ENCODE measurements at places on chromosomes 4 and X.

GRCh38 chrX:107718156-107718621 lies 57.4 kb downstream of the TSC22D3 start:
- DNase-seq, result peak; percentile 62

DNA sequence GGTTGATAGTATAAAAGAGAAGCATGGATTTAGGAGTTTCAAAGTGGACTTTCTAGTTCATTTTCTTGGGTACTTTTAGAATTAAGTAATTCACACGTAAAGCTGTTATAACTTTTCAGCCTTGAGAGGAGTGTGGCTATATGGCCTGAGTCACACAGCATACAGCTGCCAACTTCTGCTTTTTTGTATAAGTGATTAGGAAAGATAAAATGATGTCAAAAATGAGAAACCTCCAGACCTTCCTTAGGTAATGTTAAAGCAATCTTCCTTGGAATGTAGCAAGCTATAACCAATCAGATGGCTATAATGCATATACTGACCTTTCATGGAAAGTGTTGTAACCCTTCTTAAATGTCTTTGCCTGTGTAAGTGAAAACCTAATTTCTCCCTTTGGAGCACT lies 39.2 kb downstream of the RAB40AL start:
- DNase-seq, result no peak

- DNase-seq, result no peak
Observed at GRCh38 chr4:173526724-173527102, 3.3 kb downstream of the HAND2 start.

- DNase-seq, result no peak
Observed at GRCh38 chr4:56613101-56613862, 67.8 kb downstream of the HOPX start.

GRCh38 chr4:56908206-56909085 lies 746 bp downstream of the REST start:
- peak; percentile 73 for DNase-seq

DNA sequence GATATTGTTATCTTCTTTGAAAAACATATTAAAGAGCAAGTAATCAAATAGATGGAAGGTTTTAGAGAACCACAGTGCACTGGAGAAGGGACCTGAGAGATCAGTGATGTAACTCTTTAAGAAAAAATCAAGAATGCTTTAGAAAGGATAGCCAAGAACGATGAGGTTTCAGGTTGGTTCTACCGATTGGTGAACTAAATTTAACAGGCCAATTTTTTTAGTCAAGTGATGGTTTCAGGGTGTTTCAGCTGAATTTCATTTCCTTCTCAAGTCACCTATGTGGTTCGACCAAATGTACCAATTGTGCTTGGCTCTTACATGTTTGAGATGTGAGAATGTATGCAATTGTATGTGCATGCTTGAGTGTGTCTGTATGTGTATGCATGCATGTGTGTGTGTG lies 26.5 kb downstream of the HS3ST1 start:
- DNase-seq, result no peak

- no peak for DNase-seq
Observed at GRCh38 chr4:149160370-149160769, 655.3 kb downstream of the IQCM start.

DNA sequence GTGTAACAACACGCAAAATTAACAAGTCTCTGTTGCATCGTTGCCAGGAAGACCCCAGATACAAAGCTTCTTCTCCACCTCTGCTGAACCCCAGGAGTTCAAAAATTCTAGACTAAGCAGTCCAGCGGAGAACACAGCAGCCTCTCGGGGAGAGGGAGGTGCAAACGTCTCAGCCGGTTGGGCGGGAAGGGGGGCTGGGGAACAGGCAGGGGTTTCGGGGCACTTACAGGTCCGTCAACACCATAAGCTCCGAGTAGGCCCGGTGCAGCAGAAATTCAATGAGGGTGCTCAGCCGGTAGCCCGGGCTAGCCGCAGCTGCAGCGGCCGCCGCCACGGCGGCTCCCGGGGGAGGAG lies 394 bp downstream of the MED14 start:
- peak; percentile 10 for DNase-seq

DNA sequence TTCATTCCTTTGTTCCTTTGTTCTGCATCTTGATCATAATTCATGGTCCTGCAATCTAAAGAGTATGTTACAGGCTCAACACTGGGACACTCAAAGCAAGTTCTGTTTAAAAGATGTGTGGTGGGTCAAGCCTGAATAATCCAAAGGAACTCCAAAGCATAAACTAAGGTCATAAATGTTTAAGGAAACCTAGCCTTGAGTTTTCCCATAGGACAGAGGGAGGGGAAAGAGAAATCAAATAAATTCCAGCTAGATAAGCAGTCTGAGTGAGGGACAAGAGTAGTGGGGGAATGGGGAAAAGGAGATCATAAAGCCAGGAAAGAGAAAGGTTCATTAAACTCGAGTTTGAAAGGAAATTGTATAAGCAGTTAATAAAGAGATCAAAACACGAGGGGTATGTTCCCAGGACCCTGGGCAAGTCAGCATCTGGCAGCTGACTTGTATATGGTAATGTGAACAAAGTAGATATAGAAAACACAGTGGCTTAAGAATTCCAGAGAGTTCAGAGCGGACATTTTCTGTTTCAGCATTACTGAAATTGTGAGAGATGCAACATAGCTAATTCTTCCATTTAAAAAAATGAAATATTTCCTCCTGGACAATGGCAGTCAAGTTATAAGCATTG lies 125.8 kb upstream of the EDNRA start:
- DNase-seq, result no peak

GRCh38 chrX:155263854-155264628 lies at the start of gene RAB39B:
Gene RAB39B, minus strand, starts transcription at chrX:155264491. Its CDS starts 203 bp downstream, at chrX:155264288.
- DNase-seq, result peak; percentile 60

- DNase-seq, result no peak
Observed at GRCh38 chr4:118279328-118279727, 73.5 kb downstream of the PRSS12 start.

DNA sequence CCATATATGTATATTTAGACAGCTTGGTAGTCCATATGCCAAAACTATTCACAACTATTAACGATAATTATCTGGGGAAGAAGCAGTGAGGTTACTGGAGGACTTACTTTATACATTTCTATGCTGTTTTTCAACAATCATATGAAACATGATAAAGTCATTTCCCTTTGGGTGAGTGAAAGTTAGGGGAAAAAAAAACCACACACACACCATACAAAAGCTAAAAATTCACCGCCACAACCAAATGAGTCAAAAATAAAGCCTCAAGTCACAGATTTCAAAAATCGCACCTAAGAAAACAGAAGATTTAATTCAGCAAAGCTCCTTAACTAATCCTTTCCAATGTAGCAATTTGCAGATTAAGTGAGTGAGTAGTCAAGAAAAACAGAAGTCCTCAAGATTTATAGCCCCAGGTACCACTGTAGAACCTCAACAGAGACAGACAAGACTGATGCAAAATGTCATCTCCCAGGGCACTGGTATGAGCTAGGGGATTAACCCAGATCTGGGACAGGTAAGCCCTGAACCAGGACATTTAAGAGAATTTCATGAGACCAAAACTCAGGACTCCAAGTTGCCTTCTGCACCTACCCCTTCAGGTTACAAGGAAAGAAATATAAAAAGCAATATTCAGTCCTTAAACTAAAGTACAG lies 35.1 kb downstream of the SYTL4 start:
- no peak for DNase-seq

- no peak for DNase-seq
Observed at GRCh38 chrX:151825925-151826485, 86.7 kb upstream of the MAGEA4 start.

DNA sequence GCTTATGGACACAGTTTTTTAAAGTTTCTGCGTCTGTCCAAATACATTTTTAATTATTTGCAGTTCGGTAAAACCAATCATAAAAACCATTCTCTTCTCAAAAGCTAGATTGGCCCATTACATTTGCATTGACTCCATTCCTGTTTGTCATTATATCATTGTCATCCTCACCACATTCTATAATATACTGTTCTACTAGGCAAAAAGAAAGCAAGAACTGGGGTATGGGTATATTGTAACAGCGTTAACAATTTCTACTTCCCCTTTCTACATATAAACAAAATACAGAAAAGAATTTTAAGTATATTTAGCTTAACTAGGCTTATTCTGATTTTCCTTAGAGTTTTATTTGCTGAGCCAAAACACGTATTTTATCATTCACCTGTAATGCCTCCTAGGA lies 91.8 kb downstream of the RAP1GDS1 start:
- DNase-seq, result no peak

- DNase-seq, result no peak
Observed at GRCh38 chr4:83392562-83392961, 57.9 kb upstream of the HPSE start.

DNA sequence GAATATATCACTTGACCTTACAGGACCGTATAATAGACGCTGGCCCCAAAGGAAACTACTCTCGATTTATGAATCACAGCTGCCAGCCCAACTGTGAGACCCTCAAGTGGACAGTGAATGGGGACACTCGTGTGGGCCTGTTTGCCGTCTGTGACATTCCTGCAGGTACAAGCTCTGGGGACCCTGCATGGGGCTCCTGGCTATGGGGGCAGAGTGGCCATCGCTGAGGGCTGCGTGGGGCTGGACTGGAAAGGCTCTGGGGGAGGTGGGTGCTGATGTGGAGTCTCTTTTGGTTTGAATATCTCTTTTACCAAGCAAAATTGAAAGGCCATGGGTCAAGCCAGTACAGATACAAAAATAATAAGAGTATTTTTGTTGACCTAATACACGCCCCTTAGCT lies 33.9 kb downstream of the NELFA start:
- no peak for DNase-seq

- DNase-seq, result no peak
Observed at GRCh38 chrX:115058276-115058675, 40.9 kb upstream of the IL13RA2 start.

DNA sequence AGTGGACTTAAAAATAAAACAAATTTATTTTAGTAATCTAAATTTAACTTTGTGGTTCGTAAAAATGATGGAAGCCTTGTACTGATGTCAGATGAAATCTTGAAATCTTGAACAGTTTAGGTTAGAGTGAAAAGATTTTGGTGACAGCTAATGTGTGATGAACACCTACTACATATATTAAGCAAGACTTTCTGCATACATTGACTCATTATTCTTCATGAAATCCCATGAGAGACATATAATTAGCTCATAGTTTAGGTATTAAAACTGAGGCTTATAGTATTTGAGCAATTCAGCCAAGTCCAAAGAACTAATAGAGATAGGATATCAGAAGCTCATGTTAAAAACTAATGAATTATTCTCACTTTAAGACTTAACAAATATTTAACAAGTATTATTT lies 66.9 kb upstream of the PCDH7 start:
- no peak for DNase-seq

- no peak for DNase-seq
Observed at GRCh38 chr4:185318679-185319078, 77.0 kb downstream of the LRP2BP start.

- DNase-seq, result no peak
Observed at GRCh38 chr4:15907430-15907829, 31.1 kb downstream of the FGFBP1 start.

- no peak for DNase-seq
Observed at GRCh38 chr4:95122001-95122400, 364.2 kb downstream of the BMPR1B start.

- DNase-seq, result no peak
Observed at GRCh38 chr4:70426789-70427188, 29.0 kb downstream of the OPRPN start.

DNA sequence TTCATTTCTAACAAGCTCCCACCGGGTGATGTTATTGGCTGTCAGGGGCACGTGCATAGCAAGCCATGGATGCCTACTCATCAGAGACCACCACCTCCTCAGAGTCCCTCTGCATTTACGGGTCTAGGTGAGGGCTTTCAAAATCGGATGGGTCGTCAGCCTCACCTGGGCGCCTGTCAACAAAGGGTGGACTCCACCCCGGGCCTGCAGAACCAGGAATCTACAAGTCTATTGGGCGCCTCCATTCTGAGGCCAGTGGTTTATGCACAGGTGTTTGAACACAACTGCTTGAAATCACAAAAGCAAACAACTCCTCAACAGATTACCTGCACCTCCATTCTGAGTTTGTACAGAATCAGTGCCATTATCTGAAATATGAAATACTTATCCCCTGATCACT lies 318.9 kb downstream of the PTTG2 start:
- no peak for DNase-seq

DNA sequence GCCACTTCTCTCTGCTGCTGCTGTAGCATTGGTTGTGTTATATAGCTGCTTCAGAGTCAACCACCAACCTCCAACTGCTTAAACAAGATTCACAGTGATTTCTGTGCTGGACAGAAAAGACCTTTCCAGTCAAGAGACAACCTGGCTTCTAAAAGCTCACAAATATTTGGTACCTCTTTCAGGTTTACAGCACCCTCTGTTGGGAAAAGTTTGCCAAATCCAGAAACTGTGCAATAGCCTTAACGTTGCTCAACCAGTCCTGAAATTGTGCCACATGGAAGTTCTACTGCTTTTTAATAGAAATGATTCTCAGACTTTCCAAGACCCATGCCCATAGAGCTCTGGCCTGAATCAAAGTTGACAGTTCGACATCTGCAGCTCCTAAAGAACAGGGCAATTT lies 842.1 kb upstream of the HTR2C start:
- DNase-seq, result no peak

DNA sequence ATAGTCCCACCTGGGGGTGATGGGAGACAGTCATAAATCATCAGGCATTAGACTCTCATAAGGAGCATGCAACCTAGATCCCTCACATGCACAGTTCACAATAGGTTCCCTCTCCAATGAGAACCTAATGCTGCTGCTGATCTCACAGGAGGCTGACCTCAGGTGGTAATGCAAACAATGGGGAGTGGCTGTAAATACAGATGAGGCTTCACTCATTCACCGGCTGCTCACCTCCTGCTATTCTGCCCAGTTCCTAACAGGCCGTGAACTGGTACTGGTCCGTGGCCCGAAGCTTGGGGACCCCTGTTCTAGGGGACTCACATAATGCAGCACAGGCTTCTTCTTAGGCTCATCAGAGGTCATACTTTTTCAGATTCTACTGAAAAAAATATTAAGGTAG lies 625.9 kb upstream of the AGA start:
- DNase-seq, result no peak
